ENCODE measurements at places on chromosomes 5 and 9.
A peak's percentile ranks its signal among the peaks of the same experiment; 100 is the strongest.

- DNase-seq, result no peak
These were observed 97.3 kb downstream of the ELAVL2 start for GRCh38 chr9:23728736-23729135.

- no peak for DNase-seq
These were observed 353.6 kb downstream of the BNC2 start for GRCh38 chr9:16516891-16517290.

DNA sequence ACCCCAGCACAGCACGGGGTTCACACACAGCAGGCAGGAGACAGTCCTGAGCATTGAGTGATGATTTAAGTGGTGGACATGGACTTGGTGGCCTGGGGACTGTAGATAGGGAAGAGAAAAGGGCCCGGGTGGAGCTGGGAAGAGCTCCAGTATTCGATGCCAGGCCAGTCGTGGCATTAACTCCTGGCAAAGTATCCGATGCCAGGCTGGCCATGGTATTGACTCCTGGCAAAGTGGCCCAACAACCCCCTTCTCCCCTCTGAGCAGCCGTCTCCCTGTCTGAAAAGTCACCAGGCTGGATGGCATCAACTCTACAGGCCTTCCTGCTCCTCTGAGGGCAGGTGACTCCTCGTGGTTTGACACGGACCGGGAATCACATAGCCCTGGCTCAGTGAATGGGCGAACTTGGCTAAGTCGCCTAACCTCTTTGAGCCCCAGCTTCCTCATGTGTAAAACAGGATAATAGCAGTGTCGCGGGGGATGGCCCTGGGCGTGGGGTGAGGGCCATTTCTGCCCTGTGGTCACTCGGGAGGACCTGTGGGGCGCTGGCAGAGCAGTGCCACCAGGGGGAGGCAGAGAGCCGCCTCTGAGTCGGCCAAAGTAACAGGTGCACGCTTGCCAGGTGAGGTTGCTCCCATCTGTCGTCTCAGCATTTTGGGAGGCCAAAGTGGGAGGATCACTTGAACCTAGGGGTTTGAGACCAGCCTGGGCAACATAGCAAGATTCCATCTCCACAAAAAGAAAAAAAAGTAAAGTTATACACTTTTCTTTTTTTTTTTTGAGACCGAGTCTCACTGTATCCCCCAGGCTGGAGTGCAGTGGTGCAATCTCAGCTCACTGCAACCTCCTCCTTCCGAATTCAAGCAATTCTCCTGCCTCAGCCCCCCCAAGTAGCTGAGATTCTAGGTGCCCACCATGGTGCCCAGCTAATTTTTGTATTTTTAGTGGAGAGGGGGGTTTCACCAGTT is 5.7 kb upstream of the SEC16A start:
- peak; percentile 76 for DNase-seq

GRCh38 chr9:72038408-72038807 is 22.0 kb downstream of the C9orf57 start:
- no peak for DNase-seq

- DNase-seq, result no peak
These were observed 114.3 kb upstream of the PCSK5 start for GRCh38 chr9:75775966-75776691.

DNA sequence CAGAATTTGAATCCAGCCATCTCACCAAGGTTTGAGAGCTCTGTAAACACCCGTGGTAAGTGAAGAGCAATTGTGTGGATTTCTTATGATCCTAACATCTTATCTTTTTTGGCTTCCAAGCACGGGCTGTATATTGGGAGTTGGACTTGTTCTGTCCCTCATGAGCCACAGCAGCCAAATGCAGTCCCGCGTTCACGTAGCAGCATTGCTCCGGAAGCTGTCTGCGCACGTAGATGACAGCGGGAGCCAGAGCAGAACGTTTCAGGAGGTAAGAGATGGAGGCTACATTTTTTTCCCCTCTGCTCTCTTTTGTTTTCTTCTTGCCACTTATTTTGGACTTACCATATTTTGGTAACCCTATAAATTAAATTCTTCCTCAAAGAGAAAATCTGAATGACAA is 86.9 kb downstream of the HACD4 start:
- DNase-seq, result no peak

GRCh38 chr9:120735415-120736126 is 21.3 kb upstream of the MEGF9 start:
- no peak for DNase-seq
